Activated naive CD8-positive, alpha-beta T cell treated with anti-CD3 and anti-CD28 coated beads, Interleukin-2, amount 10 ng/mL, durations not matched to agents 7 days and 5 days (primary cell): ENCODE measurements at places on chromosomes 3 and 15. TPM values are rescaled to one million over a fixed set of nuclear protein-coding genes. Genes with fewer than 3 reads are reported as not detected.

DNA sequence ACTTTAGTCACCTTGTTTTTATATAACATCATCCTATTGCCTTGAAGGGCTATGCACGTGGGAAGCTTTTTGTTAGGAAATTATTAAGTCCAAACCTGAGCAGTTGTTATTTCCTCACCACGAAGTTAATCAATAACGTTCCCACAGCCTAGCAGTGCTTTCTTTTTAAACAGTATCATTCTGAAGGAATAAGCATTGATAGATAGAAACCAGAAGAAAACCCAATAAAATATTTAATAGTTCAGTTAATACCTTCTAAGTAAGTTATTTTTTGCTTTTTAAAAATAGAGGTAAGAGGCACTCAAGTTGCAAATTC is 149.3 kb downstream of the KCNMB2 start:
- no peak for DNase-seq

DNA sequence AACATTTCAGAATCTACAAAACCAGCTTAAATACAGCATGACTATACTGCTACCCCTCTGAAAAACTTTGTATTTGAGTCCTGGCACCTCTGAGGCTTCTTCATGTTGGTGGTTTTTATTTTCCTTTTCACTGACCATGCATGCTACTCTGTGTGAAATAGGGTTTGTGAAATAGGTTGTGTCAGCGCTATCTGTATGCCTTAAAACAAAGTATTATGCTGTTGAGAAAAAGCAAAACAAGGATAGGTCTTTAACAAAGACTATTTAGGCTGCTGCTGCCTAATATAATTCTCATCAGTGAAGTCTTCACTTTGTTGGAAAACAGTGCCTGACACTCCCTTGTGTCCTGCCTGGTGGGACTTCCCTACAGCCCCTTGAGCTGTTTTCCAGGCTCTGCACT is 28.7 kb upstream of the TRAK1 start:
- DNase-seq = no peak

DNA sequence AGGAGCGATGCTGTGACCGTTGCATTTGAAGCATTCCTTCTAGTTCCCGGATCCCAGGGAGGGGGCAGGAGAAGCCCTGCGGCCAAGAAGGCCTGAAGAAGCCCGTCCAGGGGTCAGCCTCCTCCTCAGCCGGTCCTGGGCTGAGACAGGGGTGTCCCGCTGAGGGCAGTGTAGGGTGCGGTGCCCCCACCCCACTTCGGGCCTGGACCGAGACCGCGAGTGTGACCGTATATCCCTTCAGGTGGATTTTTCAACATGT is 2.8 kb downstream of the OCA2 start:
- DNase-seq = no peak

The NR1I2 gene
- 0.33 TPM for total RNA-seq
